Activated T-helper 1 cell treated with anti-CD3 and anti-CD28 coated beads, Interleukin-2, amount 50 U/mL, for 16 hours (primary cell): ENCODE measurements at places on chromosomes 5 and 9.

DNA sequence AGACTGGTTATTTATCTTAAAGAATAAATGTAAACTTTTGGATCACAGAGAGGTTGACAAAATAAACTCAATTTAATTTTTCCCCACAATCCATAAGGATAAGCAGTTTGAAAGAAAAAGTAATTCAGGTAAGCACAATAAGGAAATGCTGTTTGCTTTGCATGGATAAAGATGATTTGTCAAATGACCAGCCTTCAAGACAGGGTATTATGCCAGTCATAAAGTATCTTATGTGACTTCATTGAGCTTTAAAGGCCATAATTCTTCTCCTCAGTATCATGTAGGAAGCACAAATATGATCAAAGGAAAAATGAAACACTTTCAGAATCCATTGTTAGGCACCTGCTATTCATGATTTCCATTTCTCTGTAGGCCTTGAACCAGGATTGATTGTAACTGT is 180.7 kb upstream of the PPP1R2B start:
- no peak for DNase-seq

GRCh38 chr9:120776788-120777187 is 16.4 kb downstream of the FBXW2 start:
- no peak for DNase-seq

DNA sequence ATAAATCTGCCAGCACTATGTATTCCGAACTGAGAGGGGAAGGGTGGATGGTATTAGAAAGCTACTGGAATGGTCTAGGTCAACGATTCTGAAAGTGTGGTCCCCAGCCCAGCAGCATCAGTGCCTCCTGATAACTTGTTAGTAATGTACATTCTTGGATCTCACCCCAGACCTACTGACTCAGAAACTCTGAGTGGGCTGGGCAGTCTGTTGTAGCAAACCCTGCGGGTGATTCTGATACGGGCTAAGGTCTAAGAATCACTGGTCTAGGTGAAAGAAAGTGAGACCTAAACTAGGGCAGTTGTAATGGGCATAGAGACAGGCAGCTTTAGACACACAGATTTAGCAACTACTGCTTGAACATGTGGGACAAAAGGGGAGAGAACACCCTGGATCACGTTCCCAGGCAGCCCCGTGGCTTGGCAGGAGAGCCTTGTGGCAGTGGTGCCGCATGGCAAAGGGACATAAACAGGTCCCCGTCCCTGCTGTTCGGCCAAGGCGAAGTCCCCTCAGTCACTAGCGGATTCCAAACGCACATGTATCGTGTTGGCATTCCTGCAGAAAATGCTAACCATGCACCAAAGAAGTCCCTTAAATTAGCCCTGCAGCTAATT is 216.3 kb downstream of the TTLL11 start:
- no peak for DNase-seq

DNA sequence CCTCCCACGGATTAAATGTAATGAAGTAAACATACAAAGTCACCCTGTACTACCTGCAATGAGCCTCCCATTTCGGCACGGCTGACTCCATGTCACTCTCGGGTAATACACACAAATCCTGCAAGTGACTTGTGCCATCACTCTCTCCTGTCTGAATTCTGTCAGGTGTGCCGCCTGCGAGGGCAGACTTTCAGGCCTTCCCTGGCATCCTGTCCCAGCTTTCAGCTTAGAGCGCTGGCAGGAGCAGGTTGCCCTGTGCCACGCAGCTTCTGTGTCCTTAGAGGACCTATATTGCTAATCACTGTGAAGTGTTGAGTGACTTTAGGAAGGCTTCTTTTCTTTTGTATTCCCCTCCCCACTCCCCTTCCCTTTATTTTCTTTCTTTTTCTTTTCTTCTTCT is 25.8 kb upstream of the S1PR3 start:
- no peak for DNase-seq

GRCh38 chr9:121748727-121749423 is 97.4 kb downstream of the DAB2IP start:
- DNase-seq = no peak

- DNase-seq = no peak
Measured at GRCh38 chr5:75052192-75053053, at the start of gene GCNT4. GCNT4 (minus strand) TSS chr5:75052558; CDS start chr5:75030037, 22,521 bp downstream.

DNA sequence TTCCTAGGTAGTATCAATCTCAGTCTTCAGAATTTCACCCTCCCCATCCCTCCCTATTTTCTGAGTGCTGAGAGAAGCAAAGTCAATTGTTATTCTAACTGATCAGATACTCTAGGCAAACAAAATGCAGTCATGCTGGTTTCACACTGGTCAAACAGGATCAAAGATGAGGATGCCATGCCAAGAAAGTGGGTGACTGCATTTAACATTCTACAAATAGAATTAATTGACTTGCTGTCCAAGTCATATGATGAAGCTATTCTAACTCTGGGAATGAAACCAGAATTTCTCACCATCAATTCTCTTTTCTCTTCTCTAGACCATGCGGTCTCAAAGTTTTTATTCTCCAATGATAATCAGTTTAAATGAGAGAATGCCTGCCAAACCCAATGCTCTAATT is 112.5 kb downstream of the CTNND2 start:
- DNase-seq = no peak

GRCh38 chr9:69344459-69344858 is 19.4 kb downstream of the ENTREP1 start:
- no peak for DNase-seq

- no peak for DNase-seq
Measured at GRCh38 chr5:57986761-57987341, 473.0 kb downstream of the PLK2 start.

- no peak for DNase-seq
Measured at GRCh38 chr5:42641336-42642005, 115.1 kb upstream of the CCDC152 start.
